ENCODE measurements at places on chromosomes 5 and 9. TPM values are rescaled to one million over a fixed set of nuclear protein-coding genes. Genes with fewer than 3 reads are reported as not detected.

The ACTBL2 gene
- not detected for total RNA-seq

DNA sequence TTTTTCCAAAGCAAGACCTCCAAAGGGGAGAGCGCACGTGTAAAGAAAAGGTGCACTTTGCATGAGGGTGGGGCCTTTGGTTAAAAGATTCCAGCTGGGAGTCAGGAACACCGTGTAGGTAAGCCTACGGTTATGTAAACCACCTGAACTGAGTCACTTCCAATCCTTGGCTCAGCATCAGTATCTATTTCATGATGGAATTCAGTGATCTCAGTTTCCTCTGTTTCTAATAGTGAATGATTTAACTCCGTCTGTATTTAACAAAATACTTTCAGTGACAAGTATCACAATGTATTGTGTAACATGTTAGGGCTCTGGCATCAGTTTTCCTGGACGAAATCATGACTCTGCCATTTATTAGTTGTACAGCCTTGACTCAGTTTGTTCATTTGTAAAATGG, 1.3 kb upstream of the SVEP1 start:
- peak; percentile 60 for DNase-seq

DNA sequence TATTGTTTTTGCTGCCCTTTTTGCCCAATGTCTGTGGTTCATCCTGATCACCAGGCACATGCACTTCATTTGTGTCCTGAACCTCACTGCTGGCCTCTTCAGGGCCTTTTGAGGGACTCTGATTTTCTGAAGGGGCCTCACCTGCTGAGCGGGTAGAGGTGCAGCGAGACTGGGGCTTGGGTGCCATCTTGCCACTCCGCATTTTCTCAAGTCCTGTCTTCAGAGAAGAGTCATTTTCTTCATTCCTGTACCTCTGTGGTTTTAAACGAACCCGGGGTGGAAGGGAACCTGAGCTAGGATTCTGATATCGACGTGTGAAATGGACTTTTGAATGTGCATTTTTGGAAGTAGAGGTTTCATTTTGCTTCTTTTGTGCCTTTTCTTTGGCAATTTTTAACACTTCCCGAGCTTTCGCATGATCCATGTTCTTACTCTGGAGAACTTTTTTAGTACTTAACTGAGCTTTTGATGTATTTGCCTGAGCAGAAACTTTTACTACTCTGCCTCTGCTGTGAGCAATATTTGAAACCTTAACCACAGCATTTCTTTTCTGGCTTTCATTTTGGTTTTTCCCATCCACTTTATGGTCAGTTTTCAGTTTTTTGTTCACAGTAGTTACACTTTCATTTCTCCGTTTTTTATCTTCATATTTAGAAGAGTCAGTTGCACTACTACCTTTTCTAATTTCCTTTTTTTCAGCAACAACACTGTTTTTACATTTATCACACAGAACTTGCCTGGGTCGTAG, 26.1 kb downstream of the PWWP2A start:
- DNase-seq: no peak

The PPP2R2B gene
- total RNA-seq: 1.6 TPM

The NMUR2 gene
- not detected for total RNA-seq

- DNase-seq: no peak
Observed at GRCh38 chr9:137387114-137387890, 35.7 kb downstream of the EXD3 start.

- no peak for DNase-seq
Observed at GRCh38 chr9:35714123-35714522, 17.9 kb downstream of the TLN1 start.

The FUT7 gene
- total RNA-seq: not detected

The LCP2 gene
- total RNA-seq: not detected

- DNase-seq: no peak
Observed at GRCh38 chr5:157162919-157163510, 3.0 kb downstream of the GARIN3 start.

DNA sequence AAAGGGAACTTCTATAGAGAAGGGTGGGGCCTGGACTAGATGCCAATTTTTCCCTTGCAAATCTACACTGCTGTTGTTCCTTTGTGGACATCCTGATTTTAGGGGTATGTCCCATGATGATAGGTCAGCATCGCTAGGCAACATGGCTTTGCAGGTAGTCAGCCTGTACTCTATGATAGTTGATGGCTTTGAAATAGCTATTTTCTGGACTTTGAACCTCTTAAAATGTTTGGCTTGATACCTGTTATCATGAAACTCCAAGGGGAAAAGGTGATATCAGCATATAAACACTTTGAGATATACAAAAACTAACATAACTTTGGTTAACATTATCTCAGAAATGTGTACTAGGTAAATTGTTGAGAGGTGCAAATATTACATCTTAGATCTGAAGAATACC, 533.2 kb downstream of the CTNND2 start:
- no peak for DNase-seq

- DNase-seq: no peak
Observed at GRCh38 chr5:152364899-152365298, 40.2 kb downstream of the NMUR2 start.

- no peak for DNase-seq
Observed at GRCh38 chr9:138111607-138112006, 234.0 kb downstream of the CACNA1B start.

The GABRA6 gene
- not detected for total RNA-seq

All from fibroblast of the aortic adventitia (primary cell).